ENCODE measurements at places on chromosomes 1 and 21.
A peak's percentile ranks its signal among the peaks of the same experiment; 100 is the strongest.

GRCh38 chr1:232305050-232305449 is 324.9 kb downstream of the SIPA1L2 start:
- DNase-seq: no peak

GRCh38 chr1:185438936-185439335 is 121.9 kb upstream of the IVNS1ABP start:
- peak; percentile 27 for DNase-seq

- no peak for DNase-seq
Measured at GRCh38 chr1:16978567-16979474, 1.6 kb downstream of the MFAP2 start.

GRCh38 chr1:222247081-222247480 is 300.8 kb downstream of the HHIPL2 start:
- DNase-seq: no peak

GRCh38 chr1:156391366-156391677 is 22.3 kb downstream of the RHBG start:
- no peak for DNase-seq

- no peak for DNase-seq
Measured at GRCh38 chr1:7388141-7388487, 383.0 kb upstream of the VAMP3 start.

- DNase-seq: no peak
Measured at GRCh38 chr1:85148524-85149250, 52.1 kb downstream of the SYDE2 start.

GRCh38 chr1:152901631-152902030 is 6.7 kb upstream of the IVL start:
- DNase-seq: no peak

DNA sequence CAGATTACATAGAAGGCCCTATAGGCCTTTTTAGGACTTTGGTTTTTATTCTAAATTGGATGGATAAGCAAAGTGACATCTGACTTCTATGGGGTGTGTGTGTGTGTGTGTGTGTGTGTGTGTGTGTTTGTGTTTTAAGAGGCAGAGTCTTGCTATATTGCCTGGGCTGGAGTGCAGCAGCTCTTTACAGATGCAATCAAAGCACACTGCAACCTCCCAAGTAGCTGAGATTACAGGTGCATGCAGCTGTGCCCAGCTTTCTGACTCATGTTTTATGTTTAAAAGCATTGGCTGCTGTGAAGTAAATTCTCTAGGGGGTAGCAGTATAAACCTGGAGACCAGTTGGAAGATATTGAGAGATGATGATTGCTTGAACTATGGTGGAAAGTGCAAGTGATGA is 12.4 kb upstream of the EVI5 start:
- no peak for DNase-seq

DNA sequence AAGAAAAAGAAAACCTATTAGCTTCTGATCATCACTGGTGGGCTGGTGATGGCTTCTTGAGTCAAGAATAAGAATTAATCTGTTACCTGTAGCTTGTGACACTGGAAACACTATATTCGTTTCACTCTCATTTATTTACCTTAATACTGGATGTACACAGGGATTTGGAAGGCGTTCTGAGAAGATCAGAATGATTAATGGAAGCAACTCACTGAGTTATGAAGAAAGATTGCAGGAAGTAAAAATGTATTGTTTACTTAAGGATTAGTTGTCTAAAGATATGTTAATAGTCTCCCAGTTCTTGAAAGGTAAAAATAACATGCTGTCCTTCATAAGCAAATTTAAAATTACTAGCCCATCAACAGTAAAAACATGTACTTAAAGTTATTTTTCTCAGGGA is 644.9 kb upstream of the NCAM2 start:
- DNase-seq: no peak

GRCh38 chr1:216500273-216500967 is 77.2 kb upstream of the USH2A start:
- DNase-seq: no peak

DNA sequence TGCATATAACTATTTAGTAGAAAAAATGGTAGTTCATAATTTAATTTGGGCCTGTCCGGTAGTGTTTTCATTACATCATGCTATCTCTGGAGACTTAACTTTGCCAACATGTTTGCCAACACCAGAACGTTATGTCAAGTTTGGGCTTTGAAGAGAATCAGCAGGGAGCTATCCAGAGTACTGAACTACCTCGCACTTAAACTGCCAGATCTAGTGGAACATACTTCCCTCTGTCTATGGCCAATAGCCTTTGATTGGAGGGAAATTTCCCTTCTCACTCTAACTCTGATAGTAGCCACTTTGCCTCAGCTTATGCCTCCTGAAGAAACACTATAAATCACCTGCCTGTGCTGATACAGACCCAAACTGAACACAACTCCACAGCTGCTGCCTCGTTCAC is 10.0 kb downstream of the LRRC53 start:
- DNase-seq: no peak

Data from NCI-H2171 (cell line).